ENCODE measurements at places on chromosomes 5 and 9. TPM values are rescaled to one million over a fixed set of nuclear protein-coding genes. Genes with fewer than 3 reads are reported as not detected.

GRCh38 chr9:113580041-113580953 lies 116.8 kb downstream of the RGS3 start:
- DNase-seq, result peak; percentile 35

Gene INSL6
- not detected for total RNA-seq

- DNase-seq, result no peak
These were observed 770.2 kb upstream of the FAM174A start for GRCh38 chr5:99765011-99765410.

DNA sequence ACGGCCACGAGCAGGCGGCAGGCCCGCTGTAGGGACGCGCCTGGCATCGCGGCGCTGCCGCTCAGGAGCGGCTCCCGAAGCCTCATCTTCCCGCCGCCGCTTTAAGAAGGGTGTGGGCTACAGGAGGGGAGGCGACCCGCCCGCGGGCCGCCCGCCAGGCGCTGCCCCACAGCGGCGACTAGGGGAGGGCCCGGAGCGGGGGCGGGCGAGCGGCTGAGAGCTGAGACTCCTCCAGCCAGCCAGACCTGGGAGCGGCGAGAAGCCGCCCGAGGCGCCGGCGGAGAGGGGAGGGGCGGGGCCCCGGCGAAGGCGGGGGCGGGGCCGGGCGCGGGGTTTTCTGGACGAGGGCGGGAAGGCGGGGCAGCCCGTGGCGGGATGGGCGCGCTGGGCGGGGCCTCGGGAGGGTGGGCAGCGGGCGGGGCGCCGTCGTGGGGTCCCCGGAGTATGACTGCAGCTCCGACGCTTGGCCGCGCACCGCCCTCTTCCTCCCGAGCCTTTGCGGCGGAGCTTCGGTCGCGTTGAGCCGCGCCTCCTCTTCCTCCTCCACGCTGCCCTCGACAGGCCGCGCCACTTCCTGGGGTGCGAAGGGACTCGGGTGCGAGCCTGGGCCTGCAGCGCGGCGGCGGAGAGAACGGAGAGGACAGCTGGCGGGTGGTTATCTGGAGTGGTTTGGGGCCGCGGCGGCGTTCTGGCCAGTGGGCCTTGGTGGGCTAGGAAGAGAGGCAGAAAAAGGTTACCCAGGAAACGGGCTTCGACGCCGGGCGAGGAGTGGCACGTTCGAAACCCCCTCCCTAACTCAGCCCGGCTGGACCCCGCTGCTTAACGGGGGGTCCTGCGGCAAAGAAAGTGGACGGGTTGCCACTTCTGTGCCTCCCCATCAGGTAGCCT lies at the start of gene B4GALT1:
B4GALT1 (minus strand) TSS at position 253 of the 888 bp plus-strand sequence; CDS start at position 86, 167 bp downstream.
- peak; percentile 90 for DNase-seq

DNA sequence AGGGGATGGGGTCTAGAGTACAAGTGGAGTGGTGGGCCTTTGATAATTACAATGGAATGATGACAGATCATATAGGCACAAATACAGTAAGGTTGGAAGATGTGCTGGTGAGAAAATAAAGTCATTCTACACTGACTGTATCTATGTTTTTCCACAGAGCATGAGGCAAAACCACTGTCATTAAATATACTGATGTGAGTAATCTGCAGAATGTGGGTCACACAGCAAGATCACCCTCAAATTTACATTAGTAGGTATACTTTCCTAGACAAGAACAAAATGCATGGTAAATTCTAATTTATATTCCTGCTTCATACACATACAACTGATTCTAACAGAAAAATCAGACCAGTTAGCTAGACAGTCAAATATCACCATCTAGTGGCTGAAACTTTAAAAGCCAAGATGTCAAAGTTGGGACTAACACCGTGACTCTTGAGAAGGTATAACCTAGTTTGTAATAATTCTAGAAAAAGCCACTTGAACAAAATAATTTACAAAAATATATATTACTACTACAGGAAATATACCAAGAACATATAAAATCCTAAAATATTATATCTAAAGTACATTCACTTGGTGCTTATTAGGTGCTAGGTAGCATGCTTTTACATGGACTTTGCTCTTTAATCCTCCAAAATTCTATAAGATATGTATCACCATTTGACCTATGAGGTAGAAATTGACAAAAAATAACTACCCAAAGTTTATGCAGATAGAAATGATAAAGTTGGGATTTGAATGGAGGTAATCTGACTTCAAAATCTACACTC lies 19.5 kb downstream of the TTC33 start:
- DNase-seq, result peak; percentile 74

DNA sequence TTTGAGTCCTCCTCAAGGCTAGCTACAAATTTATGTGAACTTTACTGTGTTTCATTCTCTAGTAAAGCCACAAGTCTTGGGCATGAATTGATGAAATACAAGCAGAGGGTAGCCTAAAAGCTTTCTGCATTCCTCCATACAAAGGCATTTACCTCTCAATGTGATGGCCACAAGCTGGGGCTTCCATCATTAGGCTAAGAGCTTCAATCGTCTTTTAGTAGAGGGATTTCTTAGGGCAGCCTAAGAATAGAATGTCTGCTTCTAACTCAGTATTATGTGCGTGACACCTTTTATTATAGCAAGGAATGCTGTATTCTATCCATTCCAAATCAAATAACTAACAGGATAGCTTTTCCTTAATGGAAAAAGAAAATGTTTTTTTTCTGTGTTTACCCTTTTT lies 3.7 kb downstream of the PLAC8L1 start:
- DNase-seq, result no peak

- no peak for DNase-seq
These were observed 57.1 kb downstream of the KCNIP1 start for GRCh38 chr5:170560938-170561337.

DNA sequence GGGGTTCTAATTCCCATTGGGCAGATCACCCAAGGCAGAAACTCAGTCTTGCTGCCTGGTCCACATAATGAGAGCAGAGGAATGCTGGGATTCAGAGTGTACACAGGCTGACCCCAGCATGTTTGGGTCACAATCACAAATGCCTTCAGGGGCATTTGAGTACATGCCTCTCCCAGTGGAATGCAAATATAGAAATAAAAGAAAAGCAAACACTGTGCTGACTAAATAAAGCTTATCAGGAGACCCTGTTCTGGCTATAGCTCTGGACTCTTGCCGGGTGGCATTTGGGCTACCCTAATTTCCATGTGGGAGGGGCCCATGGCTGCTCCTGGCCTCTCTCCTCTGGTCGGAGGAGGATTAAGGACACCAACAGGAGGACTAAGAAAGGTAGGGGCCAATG lies 121.4 kb downstream of the DOCK8 start:
- DNase-seq, result no peak

DNA sequence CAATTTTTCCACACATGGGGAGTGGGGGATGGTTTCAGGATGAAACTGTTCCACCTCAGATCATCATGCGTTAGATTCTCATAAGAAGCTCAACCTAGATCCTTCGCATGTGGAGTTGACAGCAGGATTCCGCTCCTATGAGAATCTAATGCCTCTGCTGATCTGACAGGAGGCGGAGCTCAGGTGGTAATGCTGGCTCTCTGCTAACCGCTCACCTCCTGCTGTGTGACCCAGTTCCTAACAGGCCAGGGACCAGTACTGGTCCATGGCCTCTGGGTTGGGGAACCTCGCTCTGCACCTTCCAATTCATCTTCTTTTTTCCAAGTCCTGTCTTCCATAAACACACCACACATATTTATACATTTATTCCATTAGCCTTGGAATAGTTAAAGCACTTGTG lies 33.0 kb downstream of the POU5F2 start:
- no peak for DNase-seq

Gene SLC46A2
- not detected for total RNA-seq

- DNase-seq, result no peak
These were observed 190.1 kb downstream of the ATPSCKMT start for GRCh38 chr5:10059556-10059955.

Gene STKLD1
- total RNA-seq, result 0.28 TPM

DNA sequence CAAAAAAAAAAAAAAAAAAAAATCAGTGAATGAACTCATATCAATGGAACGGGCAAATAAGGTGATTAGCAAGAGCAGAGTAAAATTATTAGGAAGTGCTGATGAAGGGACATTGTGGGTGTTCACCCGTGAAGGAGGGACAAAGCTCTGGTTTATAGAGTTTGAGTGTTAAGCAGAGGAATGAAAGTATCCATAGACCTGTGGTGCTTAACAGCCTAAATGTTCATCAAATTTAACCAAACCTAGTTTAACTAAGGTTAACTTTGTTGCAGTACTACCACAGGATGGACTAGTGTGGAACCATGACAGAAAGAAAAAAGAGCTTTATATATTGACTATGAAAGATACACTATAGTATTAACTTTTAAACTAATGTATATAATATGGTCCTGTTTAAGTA lies 44.1 kb upstream of the TNFAIP8 start:
- DNase-seq, result no peak

DNA sequence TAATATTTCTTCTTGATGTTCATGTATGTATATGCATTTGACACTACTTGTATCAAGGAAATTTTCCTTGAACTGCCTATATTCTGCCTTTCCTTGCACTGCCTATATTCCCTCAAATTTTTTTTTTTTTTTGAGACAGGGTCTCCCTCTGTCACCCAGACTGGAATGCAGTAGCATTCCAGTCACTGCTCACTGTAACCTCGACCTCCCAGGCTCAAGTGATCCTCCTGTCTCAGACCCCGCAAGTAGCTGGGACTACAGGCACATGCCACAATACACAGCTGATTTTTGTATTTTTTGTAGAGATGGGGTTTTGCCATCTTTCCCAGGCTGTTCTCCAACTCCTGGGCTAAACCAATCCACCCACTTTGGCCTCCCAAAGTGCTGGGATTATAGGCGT lies 4.1 kb downstream of the HMGCS1 start:
- DNase-seq, result no peak

DNA sequence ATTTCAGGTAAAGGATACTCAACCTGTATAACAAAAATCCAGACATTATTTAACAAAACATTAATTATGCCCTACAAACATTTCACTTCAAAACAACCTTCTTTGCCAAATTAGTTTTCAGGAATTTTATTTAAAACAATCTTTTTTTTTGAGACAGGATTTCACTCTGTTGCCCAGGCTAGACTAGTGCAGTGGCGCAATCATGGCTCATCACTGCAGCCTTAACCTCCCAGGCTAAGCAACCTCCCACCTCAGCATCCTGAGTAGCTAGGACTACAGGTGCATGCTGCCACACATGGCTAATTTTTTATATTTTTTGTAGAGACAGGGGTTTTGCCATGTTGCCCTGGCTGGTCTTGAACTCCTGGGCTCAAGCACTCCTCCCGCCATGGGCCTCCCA lies 3.9 kb downstream of the FNIP1 start:
- DNase-seq, result no peak

- peak; percentile 52 for DNase-seq
These were observed 30.2 kb downstream of the SNCAIP start for GRCh38 chr5:122342256-122342655.

DNA sequence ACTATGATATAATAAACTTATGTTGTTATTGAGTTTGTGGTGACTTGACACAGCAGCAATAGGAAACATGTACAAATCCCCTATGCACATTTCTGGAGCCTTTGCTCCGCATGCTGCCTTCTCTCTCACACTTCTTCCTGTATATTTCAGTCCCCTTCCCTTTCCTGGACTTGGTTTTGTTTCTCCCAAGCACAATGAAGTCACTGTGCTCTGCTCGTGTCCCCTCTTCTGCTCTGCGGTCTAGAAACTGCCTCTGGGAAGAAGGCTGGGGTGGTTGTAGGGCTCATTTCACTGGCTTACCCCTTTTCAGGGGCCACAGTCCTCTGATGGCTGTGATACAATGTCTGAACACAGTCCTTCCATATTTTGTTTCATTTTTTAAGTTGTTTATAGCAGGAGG lies 15.7 kb upstream of the FGD3 start:
- no peak for DNase-seq

GRCh38 chr5:109324351-109324750 lies 85.4 kb downstream of the PJA2 start:
- no peak for DNase-seq

- DNase-seq, result no peak
These were observed 10.8 kb downstream of the PUM3 start for GRCh38 chr9:2833096-2833495.

Gene CAVIN4
- total RNA-seq, result 4.2 TPM

DNA sequence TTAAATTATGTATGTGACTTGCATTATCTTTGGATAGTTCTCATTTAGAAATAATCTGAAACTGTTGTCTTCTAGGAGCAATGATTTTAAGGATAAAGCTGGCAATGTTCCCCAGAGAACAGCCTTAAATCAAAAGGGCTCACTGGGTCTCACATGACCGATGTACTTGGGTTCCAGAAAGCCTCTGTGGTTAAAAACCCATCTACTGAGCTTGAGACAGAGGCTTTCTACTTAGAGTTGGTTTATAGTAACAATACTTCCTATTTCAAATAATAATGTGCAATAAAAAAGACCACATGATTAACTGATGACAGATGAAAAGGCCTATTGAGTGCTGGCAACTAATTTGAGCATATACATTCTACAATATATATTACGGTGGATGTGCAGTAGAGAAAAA lies 1143.5 kb downstream of the PTPRD start:
- DNase-seq, result no peak

- DNase-seq, result peak; percentile 89
These were observed 4.4 kb upstream of the SSBP2 start for GRCh38 chr5:81755320-81755719.

Gene SLC28A3
- total RNA-seq, result 1.9 TPM

- DNase-seq, result no peak
These were observed 145.7 kb downstream of the CFAP90 start for GRCh38 chr5:7705261-7705660.

GRCh38 chr5:116544531-116545241 lies 29.9 kb downstream of the SEMA6A start:
- no peak for DNase-seq

Measured in IMR-90 (cell line).